ENCODE measurements at places on chromosomes 13 and 19. TPM values are rescaled to one million over a fixed set of nuclear protein-coding genes. Genes with fewer than 3 reads are reported as not detected.

GNA15 gene
- total RNA-seq = 83.6 TPM

HIF3A gene
- not detected for total RNA-seq

KCNJ14 gene
- 1.6 TPM for total RNA-seq

WDR62 gene
- 32.6 TPM for total RNA-seq

ZNF530 gene
- 7.7 TPM for total RNA-seq

LHB gene
- total RNA-seq = not detected

NLRP11 gene
- total RNA-seq = not detected

ZNF549 gene
- 6.8 TPM for total RNA-seq

ZNF112 gene
- not detected for total RNA-seq

CYP4F11 gene
- total RNA-seq = not detected

PEAK3 gene
- total RNA-seq = 0.84 TPM

WASF3 gene
- total RNA-seq = 0.30 TPM

CCDC169 gene
- 0.32 TPM for total RNA-seq

MIDN gene
- 66.0 TPM for total RNA-seq

SMAD9 gene
- not detected for total RNA-seq

IFNL2 gene
- total RNA-seq = not detected

SLC15A1 gene
- total RNA-seq = not detected

FLT1 gene
- 1.1 TPM for total RNA-seq

SNRNP70 gene
- 238 TPM for total RNA-seq

PRTN3 gene
- total RNA-seq = not detected

LILRB3 gene
- 0.61 TPM for total RNA-seq

TEX26 gene
- total RNA-seq = not detected

RAD23A gene
- 115 TPM for total RNA-seq

PINLYP gene
- 9.9 TPM for total RNA-seq

PGLYRP1 gene
- total RNA-seq = not detected

PODNL1 gene
- total RNA-seq = not detected

LENG1 gene
- 7.0 TPM for total RNA-seq

LGALS4 gene
- 1.7 TPM for total RNA-seq

SLC25A30 gene
- total RNA-seq = 18.7 TPM

LIPE gene
- 29.1 TPM for total RNA-seq

SYNE4 gene
- 2.6 TPM for total RNA-seq

MYDGF gene
- 77.4 TPM for total RNA-seq

DNMT1 gene
- 398 TPM for total RNA-seq

ZNF536 gene
- not detected for total RNA-seq

NCAN gene
- total RNA-seq = 0.48 TPM

CGB2 gene
- not detected for total RNA-seq

FBN3 gene
- total RNA-seq = not detected

CGB5 gene
- total RNA-seq = not detected

CYP2F1 gene
- total RNA-seq = not detected

ZNF714 gene
- 29.6 TPM for total RNA-seq

ZNF571 gene
- 1.2 TPM for total RNA-seq

COX7A1 gene
- total RNA-seq = not detected

SHANK1 gene
- not detected for total RNA-seq

CYP2A6 gene
- not detected for total RNA-seq

FFAR1 gene
- total RNA-seq = not detected

MEIOSIN gene
- total RNA-seq = not detected

CNFN gene
- not detected for total RNA-seq

NLRP9 gene
- total RNA-seq = not detected

SMIM7 gene
- total RNA-seq = 69.1 TPM

TTYH1 gene
- total RNA-seq = 0.80 TPM

FAM216B gene
- total RNA-seq = not detected

ZNF317 gene
- total RNA-seq = 40.6 TPM

Measured in T-helper 2 cell treated with Interferon-gamma antibody and Interleukin-4, amounts not matched to agents 100 ng/mL and 5 ng/mL, for 36 hours (primary cell).